Stimulated activated CD4-positive, alpha-beta T cell treated with anti-CD3 and anti-CD28 coated beads, Interleukin-15, amount 100 ng/mL, for 1 hour (primary cell): ENCODE measurements at places on chromosomes 4 and X.

DNA sequence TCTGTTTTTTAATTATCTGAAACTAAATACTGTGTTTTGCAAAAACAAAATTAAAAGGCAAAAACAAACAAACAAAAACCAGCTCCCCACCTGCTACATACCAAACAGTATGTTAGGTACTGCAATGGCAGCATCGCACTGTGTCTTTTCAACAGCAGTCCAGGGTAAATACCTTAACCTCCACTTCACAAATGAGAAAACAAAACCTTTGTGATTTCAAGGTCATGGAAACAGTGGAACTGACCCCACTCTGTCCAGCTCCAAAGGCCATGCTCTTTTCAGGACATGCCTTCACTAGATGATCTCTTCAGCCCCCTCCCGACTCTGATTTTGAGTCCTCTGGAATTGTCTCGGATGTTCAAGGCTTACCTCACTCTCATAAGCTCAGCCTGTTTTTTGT lies 183.4 kb downstream of the CBR4 start:
- DNase-seq, result no peak

GRCh38 chrX:28189011-28189410 lies 207.8 kb upstream of the DCAF8L1 start:
- DNase-seq, result no peak

DNA sequence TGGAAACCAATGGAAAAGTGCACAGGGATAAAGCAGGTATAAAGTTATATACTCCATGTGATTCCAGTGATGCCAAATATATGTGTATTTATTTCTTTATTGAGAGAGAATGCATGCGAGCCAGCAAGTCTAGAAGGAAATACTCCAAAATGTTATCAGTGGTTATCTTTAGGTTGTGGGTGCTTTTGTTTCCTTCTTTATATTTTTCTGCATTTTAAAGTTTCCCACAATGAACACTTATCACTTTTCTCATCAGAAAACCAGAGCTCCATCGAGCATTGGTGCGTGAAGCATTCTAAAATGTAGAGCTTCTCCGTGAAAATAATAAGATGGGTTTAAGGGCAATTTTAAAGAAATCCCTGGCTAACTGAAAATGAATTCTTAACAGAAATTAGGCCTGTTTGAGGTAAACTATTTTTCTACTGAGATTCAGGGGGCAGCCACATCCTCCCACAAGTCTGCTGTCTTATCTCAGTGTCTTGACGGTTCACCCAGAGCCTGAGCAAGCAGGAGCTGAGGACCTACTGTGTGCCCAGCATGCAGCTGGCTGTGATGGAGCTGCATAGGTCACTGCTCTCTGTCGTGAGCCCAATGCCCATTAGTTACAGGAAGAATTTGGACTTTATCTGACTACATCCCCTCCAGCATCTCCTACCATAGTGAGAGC lies 18.7 kb upstream of the CD40LG start:
- DNase-seq, result no peak

DNA sequence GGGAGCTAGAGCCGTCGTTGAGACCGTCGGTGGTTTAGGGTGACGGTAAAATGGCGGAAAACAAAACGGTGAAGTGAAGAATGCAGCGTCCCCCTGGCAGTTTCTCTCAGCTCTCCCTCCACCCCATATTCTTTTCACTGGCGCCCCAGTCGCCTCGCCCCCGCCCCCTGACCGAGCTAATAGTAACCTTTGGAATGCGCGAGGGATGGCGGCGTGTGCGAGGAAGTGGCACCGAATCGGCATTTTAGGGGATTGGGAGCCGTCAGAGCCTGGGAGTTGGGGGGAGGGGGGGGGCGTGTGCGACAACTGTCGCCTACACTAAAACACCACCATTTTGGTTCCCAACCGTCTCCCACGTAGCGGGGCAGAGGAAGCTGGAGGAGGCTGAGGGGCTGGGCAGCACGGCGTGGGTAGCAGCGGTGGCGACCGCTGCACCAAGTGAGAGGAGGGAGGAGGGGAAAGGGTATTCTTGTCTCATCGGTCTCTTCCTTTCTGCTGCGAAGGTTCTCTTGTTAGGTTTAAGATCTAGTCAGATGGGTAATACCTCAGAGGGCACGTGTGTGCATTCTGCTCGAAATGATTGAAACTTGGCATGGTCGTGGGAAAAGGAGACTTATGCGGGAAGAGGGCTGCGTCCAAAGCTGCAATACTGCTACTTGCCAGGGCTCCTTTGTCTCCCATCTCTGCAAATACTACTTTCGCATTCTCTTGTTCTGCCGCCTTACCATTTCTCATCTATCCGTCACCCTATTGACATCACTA lies 840 bp downstream of the ZNF711 start:
- no peak for DNase-seq

GRCh38 chr4:88697141-88697540 lies 488 bp downstream of the NAP1L5 start:
- no peak for DNase-seq

DNA sequence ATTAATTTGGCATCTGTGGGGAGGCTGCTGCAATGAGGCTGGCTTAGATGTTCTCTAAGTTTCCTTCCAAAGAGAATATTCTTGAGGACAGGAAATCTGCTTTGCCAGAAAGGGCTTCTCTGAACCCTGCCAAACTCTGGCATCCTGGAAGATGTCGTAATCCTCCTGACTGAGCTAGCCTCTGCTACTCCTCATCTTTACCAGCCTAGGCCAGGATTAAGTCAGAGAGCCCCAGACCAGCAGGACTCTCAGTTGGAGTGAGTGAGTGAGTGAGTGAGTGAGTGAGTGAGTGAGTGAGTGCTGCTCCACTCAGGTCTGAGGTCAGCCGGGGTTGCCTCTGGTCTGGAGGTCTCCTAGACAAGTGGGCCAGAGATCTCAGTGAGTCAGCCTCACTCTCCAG lies 104.9 kb upstream of the SOD3 start:
- DNase-seq, result no peak

DNA sequence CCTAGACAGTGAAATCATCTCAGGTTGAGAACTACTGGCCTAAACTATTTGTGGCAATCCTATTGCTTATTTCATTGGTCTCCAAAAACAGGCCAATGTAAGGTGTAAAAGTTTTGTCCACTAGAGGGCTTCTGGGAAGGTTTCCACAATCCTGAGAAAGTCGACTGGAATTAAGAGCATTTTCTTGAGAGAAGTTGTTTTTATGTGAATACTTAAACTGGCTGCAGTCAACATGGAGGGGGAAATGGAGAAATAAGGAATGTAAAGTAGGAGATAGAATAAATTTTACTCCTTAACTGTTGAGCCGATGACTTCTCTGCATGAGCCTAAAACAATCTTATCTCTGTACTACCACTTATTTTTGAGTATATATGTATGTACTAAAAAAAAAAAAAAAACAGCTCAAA lies 11.0 kb upstream of the EIF4E start:
- no peak for DNase-seq
